ENCODE measurements at places on chromosomes 13 and 19.

GRCh38 chr19:33641261-33641660 is 19.5 kb downstream of the CHST8 start:
- no peak for DNase-seq

DNA sequence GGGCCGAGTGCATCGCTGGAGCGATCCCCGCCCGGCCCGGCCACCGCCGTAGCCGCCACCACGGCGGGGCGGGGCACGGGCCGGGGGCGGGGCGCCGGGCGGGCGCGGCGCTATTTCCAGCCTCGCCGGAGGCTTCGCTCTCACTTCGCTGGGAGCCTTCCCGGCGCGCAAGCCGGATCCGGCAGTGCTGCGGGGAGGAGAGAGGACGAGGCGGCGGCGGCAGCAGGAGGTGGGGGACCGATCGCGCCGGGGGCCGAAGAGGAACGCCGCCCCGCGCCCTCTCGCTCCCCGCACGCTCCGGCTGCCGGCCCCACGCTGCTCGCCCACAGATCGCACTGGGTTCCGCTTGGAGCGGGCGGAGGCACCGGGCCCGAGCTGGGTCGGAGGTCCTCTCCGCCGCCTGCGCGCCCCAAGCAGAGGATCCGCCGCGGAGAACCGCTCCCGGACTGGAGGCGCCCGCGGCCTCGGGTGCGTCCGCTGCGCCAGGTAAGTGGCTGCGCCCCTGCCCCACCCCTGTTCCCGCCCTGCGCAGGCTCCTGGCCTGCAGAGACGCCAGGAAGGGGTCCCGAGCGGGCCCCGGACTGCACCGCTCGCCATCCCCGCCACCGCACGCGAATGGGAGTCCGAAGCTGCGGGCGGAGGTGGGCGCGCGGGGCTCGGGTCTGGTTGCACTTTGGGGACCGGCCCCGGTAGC is at the start of gene CHST8:
CHST8 (plus strand) TSS at position 143 of the 694 bp plus-strand sequence. CDS start 67,309 bp downstream, outside the sequence.
- no peak for DNase-seq

- peak; percentile 84 for DNase-seq
Measured at GRCh38 chr19:6753178-6754031, 13.8 kb downstream of the SH2D3A start.

DNA sequence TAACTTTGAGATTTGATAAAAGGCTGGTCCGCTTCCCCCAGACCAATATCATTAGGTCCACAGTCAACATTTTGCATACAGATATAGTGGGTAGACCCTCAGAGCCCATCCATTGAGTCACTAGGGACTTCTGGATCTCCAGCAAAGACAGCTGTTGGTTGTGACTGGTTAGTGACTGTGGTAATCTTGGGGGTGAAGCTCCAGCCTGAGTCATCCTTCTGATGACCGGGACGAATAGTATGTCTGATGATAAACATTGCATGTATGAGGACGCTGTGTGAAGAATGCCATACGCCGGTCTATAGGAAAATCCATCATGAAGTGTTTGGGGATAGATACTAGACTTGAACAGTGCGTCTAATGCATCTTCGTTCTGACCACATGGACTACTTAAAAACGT is 307.0 kb downstream of the UQCRFS1 start:
- DNase-seq, result no peak

DNA sequence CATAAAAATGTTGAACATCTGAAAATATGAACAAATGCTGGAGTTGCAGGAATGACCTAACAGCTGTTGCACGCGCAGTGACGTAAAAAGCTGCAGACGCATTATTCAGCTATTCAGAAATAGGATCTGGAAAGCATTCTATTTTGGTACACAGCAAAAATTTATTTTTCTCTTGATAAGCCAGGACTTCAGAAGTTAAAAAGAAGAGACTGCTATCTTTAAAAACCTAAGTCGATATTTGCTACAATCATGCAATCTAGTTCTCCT is 36.9 kb upstream of the STARD13 start:
- DNase-seq, result no peak
